ENCODE measurements at places on chromosomes 6 and 20. TPM values are rescaled to one million over a fixed set of nuclear protein-coding genes. Genes with fewer than 3 reads are reported as not detected.

Gene SEL1L2
- 13.7 TPM for total RNA-seq

DNA sequence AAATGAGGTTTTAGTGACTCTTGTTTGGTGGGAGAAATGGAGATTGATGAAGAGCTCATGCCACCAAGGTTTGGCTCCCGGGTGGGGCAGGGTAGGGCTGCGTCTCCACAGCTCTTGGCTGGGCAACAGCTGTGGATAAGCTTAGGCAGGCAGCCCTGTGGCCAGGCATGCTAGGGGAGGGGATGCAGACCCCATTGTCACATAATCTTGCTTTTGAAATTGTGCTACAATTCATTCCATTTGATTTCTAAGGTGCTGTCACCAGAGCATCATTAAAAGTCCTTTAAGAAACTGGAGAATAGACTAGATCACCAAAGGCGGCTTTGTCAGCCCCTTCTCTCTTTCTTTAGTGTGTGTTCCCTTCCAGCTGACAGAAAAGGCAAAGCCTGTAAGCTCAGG, 574.2 kb upstream of the JAG1 start:
- DNase-seq, result no peak

- no peak for DNase-seq
Observed at GRCh38 chr6:151069641-151070040, 170.1 kb upstream of the AKAP12 start.

GRCh38 chr6:9532621-9533557, 882.0 kb downstream of the TFAP2A start:
- DNase-seq, result no peak
